Brain (organoid and tissue), 16 donors: ENCODE measurements at places on chromosomes 4 and X.
A peak's percentile ranks its signal among the peaks of the same experiment; 100 is the strongest.

DNA sequence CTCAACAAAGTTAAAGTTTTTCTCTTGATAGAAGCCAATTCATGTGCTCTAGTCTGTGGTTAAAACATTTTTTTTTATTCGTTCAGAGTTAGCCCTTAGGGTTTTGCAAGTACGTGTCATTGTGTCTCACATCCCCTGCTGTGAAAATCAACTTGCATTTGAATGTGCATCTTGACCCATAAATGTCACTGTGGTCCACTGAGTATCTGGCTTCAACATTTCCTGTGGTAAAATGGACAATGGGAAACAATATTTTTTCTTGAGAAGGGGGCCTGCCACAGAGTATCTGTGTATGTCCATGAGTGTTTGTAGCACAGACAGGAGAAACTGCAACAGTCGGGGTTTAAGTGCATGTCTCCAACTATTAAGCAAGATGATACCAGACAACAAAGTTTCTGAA is 554.8 kb upstream of the TENM3 start:
- DNase-seq = no peak

- no peak for DNase-seq
Observed at GRCh38 chrX:48090123-48090522, 18.7 kb upstream of the ZNF630 start.

DNA sequence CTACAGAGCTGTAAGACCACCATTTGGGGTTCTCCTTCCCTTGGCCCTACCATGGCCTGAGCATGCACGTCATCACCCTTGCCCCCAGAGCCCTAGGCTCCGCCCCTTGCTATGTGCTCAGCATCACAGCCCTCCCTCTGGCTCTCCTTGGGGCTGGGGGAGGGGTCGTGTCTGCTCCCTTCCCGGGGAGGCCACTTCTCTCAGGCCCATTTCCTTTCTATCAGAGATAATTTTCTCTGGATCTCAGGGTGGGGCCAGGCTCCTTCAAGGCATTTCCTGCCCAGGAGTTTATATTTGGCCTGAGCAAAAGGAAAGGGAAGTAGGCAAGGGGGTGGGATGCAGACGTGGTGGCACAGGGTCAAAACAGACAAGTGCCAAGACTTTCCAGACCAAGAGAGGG is 55.9 kb downstream of the STARD8 start:
- no peak for DNase-seq

- no peak for DNase-seq
Observed at GRCh38 chr4:64883087-64883807, 474.0 kb upstream of the TECRL start.

GRCh38 chr4:125280892-125281403 is 33.8 kb upstream of the FAT4 start:
- no peak for DNase-seq

GRCh38 chr4:103098341-103098740 is 1.3 kb downstream of the BDH2 start:
- DNase-seq = no peak

- no peak for DNase-seq
Observed at GRCh38 chr4:161792991-161793390, 370.8 kb downstream of the FSTL5 start.

- no peak for DNase-seq
Observed at GRCh38 chrX:7334253-7334935, 186.4 kb upstream of the PUDP start.

GRCh38 chr4:177041356-177041755 is 248.6 kb upstream of the VEGFC start:
- no peak for DNase-seq

DNA sequence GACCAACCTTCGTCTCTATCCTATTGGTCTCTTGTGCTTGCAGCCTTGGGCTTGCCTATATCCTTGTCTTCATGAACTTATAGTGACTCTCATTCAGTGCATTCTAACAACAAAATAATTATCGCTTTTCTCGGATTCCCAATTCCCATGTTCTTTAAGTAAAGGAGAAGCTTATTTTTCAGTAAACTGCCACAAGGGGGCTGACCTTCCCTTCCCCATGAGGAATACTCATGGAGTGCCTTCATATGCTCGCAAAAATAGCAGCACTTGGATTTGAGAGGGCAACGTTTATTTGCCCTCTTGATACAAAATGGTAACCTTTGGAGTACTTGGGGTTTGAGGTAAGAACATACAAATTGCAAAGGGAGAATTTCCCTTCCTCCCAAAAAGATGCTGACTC is 183.2 kb upstream of the TENT5D start:
- DNase-seq = no peak

DNA sequence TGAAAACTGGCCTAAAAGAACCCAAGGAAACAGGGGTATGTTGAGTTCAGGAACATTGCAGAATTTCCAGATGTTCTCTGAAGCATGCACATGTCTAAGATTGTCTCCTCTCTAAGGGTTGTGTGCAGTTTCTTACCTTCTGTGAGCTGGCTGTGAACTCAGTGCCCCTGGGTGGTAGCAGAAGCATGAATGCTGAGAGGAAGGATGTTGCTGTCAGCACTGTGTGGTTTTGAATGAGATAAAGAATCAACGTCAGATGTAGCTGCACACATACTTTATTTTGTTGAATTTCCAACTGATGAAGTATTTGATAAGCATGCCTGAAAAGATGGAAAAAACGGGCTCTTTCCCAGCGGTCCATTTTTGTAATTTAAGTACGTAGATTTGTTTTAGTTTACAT is 23.8 kb upstream of the CD38 start:
- DNase-seq = no peak

GRCh38 chrX:50002067-50002714 is 79.8 kb downstream of the CLCN5 start:
- peak; percentile 21 for DNase-seq

GRCh38 chrX:150253959-150254620 is 109.0 kb upstream of the MAMLD1 start:
- no peak for DNase-seq

DNA sequence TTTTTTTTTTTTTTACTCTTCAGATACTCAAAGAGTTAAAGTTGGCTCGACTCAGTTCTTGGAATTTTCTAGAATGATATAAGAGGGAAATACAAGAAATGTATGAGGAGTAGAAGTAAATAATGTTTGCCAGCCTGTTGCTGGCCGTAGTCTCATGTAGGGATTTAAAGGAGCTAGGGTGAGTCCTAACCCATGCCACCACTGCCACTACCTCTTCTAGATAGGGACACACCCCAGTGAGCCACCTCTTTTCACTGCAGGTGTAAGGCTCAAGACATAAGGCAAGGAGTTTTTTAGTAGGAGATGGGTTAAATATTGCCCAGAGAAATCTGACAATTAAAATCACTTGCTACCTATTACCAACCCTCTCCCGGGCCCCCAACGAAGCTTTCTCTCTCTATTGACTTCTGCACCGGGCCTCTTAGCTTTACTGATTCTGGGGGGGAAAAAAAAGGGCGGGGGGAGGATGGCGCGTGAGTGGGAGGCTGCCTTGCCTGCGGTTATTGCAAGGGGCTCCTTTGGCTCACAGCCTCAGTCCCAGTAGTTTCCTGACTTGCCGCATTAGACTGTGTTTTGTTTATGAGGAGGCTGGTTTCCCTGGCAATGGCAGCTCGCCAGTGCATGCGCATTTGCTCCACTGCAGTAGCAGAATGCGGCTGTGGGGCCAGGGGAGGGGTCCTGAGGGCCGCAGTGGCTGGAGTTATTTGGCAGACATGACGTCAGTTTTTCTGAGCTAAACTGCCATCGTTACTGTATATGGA is 3.0 kb downstream of the LINC00632 start:
- peak; percentile 93 for DNase-seq

- DNase-seq = no peak
Observed at GRCh38 chrX:31165241-31166035, 93.6 kb upstream of the FTHL17 start.

DNA sequence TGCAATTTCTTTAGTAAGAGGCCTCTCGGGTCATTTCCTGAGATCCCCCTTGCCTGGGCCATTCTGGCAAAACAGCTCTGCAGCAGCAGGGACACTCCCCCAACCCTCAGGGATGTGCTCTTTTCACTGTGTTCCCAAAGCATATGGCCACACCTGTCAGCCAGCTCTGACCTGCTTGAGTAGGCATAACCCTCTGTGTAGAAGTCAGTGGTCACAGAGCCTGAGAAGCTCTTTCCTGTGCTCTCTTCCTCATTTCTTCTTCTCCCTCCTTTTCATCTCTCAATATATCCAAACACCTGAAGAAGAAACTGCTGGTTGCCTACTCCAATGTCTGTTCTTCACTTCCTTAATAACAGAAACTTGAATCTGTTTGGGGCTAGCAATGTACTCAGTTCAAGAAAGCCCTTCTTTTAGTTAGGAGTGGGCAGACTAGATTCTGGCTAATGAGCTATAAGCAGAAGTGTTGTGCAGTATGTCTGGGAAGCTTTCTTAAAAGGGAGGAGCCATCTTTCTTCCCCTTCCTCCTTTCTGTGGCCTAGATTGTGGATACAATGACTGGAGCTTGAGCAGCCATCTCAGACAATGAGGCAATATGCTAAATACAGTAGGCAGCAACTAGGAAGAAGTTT is 73.3 kb downstream of the PRPS1 start:
- no peak for DNase-seq

GRCh38 chr4:140469791-140470733 is 28.0 kb downstream of the MGAT4D start:
- no peak for DNase-seq

GRCh38 chrX:87755493-87755892 is 237.9 kb downstream of the KLHL4 start:
- DNase-seq = no peak
